ENCODE measurements at places on chromosomes 6 and 20.

DNA sequence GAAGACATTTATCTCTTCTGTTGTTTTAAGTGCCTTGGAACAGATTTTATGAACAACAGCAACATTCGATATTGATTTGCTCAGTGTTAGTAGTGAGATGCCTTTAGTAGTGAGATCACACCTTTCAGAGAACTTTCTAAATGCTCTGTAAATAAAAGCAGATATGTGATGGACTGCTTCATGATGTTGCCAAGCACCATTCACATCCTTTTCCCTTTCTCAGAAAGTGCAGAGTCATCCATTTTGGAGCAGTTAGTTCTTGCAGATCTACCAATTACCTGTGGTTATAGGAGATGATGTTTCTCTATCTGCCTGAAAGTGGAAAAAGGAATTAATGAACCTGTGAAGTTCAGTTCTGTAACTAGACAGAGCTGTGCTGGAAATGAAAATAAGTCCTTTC, 27.0 kb downstream of the CBFA2T2 start:
- DNase-seq, result no peak

GRCh38 chr20:23048283-23049200, 930 bp downstream of the THBD start:
- DNase-seq, result peak; percentile 67

- DNase-seq, result no peak
These were observed 98.4 kb downstream of the FOXC1 start for GRCh38 chr6:1708122-1708521.

DNA sequence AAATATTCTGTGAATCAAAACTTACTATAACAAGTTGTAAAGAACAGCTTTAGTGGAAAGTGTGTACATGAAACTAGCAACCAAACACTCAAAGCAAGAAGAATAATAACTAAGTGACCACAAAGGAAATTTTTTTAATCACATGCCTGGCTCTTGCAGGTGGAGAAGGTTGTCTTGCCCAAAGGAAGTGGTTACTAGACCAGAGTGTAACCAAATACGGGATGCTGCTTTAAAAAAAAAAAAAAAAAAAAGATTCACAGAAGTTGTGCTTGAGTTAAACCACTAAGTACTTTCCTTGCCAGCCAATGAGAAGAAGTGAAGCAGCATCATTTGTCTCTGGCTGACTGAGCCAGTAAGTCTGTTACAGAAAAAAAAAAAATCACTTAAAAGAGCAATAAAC, 19.1 kb upstream of the HLA-DQB1 start:
- no peak for DNase-seq

DNA sequence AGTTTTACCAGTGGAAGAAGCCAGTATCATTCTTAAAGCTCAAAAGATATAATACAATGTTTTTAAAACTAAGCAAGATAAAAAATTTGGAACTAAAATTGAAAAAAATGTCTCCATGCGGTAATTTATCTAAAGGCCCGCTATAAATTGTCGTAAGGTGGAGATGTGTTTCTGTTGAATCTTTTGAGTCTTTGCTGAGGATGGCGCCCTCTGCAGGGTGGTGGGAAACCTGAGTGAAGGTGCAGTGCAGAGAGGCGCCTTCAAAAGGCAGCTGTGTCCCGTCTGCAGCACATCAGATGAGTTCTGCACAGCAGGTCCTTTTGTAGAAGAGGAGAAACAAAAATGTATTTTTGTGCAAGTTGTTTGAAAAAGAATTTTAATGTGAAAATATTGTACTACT, 29.4 kb upstream of the KIF25 start:
- DNase-seq, result no peak

Measured in NCI-H774 (cell line).